Activated naive CD8-positive, alpha-beta T cell treated with anti-CD3 and anti-CD28 coated beads for 36 hours (primary cell): ENCODE measurements at places on chromosomes 16 and 17. TPM values are rescaled to one million over a fixed set of nuclear protein-coding genes. Genes with fewer than 3 reads are reported as not detected.

Gene IL21R
- total RNA-seq: 99.3 TPM

- no peak for DNase-seq
These were observed 16.2 kb downstream of the CHRNB1 start for GRCh38 chr17:7460850-7461660.

DNA sequence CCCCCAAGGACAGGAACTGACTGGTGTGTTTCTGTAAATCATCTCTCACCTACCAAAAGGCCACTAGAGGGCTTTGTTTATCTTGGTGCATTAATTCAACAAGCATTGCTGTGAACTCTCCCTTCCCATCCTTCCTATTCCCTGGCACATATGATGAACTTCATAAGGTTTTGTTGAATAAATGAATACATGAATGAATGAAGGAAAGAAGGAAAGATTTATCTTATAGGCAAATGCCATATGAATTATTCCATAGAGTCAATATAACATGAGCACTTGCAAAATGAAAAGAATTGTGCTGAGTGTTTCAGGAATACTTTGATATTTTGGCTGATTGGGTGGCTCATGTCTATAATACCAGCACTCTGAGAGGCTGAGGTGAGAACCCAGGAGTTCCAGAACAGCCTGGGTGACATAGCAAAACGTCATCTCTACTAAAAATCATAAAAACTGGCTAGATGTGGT lies 4.3 kb downstream of the SPDYE4 start:
- DNase-seq: no peak

DNA sequence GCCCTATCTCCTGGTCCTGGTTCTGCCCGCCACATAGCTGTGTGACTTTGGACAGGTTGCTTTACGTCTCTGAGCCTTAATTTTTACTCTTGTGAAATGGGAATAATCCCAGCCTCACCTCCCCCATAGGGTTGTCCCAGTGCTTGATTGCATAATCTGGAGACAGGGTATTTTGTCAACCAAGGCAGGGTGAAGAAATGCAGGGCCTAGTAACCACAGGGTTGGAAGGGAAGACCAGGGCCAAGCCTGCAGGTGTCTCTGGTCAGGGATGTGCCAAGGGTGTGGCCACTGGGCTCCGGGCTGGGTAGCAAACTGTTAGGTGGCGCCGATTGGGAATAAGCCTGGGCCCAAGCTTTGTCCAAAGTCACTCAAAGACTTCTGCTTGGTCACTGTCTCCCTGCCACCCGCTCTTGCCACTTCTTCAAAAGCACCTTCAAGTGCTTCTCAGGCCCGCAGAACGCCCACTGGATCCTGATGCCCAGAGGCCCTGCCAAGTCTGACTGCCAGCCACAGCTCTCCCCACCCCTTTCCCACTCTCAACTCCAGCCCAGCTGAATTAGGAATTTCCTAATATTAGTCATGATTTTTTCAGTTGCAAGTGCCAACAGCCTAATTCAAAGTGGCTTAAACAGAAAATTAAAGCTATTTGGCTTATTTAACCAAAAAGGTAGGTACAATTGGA lies 20.6 kb upstream of the COL1A1 start:
- no peak for DNase-seq

GRCh38 chr16:67157892-67158635 lies 1.6 kb downstream of the TRADD start:
- no peak for DNase-seq

DNA sequence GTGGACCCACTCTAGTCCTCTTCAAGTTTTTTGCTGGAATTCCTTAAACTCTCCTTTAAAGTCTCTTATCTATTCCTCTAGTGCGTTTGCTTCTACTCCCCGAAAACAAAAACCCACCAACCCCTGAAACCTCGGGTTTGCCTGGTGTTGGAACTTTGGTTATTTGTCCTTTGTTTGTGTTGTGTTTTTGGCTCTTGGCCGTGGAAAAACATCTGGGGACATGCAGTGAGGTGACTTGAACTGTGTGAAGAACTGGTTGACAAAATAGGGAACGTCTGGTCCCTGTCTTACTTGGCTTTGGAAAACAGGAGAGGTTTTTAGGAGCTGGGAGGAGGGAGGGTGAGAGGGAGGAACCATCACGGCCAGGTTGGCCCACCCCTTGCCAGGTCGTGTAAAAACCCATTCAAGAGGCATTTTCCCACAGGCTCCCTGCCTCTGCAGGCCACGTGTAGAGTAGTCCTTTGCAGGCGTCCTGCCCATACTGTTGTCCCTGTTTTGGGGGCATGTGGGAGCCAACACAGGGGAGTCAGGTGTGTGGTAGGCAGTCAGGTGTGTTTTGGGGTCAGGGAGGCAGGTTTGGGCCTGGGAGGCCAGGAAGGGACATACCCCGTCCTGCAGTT lies 169.3 kb downstream of the RAB11FIP4 start:
- DNase-seq: no peak

DNA sequence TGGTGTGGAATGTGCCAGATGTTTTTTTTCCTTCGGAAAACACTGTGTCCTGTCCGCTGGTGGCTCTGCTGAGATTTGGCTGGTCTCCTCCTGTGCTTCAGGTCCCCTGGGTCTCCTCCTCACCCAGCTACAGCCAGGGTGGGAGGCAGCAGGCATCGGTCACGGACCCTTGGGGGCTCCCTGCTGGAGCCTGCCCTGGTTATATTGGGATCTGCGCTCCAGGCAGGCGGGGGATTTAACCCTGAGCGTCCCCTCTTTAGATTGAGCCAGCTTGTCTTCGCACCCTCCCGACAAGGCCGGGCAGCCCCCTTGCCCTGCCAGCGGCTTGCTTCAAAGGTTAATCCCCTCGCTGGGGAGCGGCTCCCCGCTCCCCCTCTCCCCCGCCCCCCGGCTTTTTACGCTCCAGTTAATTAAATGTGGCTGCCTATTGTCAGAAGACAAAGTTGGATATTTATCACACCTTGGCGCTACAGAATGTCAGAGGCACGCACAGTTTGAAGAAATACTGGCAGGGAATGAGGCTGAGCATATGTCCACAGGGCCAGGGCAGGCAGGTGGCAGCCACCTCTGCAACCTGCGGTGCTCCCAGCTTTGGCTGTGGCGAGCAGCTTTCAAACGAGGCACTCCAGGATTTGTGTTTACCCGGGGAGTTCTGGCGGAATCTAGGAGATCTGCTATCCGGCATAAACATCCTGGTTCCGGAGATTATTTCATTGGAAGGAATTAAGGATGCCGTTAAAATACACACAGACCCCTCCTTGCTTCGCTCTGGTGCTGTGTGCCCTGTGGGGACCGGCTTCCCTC lies 38.2 kb upstream of the GSE1 start:
- DNase-seq: no peak

GRCh38 chr17:64145375-64145750 lies 15.4 kb upstream of the ERN1 start:
- no peak for DNase-seq

- no peak for DNase-seq
These were observed 133.9 kb downstream of the SOCS1 start for GRCh38 chr16:11121914-11122692.

Gene TBC1D3K
- total RNA-seq: not detected

GRCh38 chr16:19710191-19710908 lies 7.7 kb downstream of the KNOP1 start:
- no peak for DNase-seq

- DNase-seq: no peak
These were observed 82.3 kb upstream of the ZNF469 start for GRCh38 chr16:88300463-88300835.
